CD8-positive, alpha-beta T cell (primary cell): ENCODE measurements at places on chromosomes 5 and 9.
A peak's percentile ranks its signal among the peaks of the same experiment; 100 is the strongest.

- no peak for DNase-seq
Observed at GRCh38 chr5:87015901-87016300, 251.8 kb upstream of the RASA1 start.

DNA sequence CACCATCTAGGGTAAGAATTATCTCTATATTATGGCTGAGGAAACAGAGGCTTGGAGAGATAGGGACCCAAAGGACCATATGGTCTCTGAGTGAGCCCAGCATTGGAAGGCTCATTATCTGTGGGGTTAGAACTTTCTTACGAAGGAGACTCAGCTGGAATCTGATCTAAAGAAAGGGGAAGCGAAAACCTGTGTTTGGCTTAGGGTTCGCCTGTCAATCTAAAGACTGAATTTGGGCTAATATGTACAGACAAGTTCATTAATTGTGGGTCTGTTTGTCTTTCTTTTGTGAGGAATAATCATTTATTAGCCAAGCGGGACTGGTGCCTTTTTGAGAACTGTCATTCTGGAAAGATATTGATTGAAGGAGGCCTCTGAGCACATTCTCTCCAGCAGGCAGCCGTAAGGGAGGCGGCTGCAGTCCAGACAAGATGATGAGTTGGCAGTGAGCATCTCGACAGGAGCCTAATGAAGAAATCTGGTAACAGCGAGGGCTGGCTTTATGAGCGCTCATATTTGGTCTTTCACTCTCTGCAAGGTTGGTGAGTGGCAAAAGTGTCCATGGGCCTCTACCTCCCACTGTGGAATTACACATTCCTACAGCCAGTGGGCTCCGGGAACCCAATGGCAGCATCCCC, 104.2 kb upstream of the GPR151 start:
- DNase-seq: no peak

DNA sequence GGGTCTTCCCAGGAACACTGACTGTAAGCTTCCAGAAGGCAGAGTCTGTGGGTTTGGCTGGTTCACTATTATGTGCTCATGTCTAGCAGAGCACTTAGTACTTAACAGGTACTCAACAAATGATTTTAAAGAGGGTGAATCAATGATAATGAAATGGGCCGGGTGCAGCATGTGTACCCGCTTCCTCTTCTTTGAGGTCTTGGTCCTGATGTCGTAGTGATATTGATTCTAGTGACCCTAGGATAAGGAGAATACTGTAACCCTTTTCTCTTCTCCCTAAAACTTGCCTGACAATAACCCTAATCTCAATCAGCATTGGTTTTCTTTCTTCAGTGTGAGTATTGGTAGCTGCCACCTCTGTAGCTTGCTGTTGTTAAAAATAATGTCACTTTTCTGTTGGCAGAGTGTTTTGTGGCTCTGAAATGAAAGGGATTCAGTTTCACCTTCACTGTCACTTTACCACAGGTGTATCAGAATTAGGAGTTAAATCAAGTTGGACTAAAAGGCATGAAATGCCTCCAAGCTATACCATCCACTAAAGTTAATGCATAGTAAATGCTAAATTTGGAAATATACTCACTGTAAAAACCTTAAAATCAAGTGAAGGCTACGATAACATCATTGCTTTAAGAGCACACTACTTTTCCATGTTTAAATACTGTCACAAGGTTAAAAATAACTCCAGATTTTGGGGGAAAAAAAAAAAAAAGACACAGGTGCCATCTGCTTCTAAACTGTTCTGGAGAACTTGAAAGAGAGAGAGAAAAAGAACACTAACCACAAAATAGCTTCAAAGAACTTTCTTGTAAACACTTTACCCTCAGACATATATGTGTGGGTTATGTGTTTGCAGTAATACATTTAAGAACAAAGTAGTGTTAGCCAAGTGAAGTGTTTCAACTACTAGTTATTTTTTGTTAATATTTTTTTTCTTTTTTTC, 6.0 kb downstream of the CAMK4 start:
- peak; percentile 67 for DNase-seq

- no peak for DNase-seq
Observed at GRCh38 chr9:78930281-78930680, 633.4 kb downstream of the PSAT1 start.

DNA sequence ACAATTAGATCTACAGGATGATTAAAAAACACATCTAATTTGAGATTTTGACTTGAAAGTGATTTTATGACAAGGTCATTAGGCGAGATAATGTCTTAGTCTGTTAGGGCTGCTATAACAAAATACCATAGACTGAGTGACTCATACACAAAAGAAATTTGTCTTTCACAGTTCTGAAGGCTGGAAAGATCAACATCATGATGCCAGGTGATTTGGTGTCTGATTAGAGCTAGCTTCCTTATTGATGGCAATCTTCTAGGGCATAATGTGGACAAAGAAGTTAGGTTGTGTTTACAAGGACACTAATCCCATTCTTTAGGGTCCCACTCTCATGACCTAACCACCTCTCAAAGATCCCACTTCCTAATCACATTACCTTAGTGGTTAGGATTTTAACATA, 256.7 kb downstream of the TUSC1 start:
- DNase-seq: no peak

GRCh38 chr5:150119421-150120061, 33.2 kb upstream of the CSF1R start:
- no peak for DNase-seq
